ENCODE measurements at places on chromosomes 13 and 19.

DNA sequence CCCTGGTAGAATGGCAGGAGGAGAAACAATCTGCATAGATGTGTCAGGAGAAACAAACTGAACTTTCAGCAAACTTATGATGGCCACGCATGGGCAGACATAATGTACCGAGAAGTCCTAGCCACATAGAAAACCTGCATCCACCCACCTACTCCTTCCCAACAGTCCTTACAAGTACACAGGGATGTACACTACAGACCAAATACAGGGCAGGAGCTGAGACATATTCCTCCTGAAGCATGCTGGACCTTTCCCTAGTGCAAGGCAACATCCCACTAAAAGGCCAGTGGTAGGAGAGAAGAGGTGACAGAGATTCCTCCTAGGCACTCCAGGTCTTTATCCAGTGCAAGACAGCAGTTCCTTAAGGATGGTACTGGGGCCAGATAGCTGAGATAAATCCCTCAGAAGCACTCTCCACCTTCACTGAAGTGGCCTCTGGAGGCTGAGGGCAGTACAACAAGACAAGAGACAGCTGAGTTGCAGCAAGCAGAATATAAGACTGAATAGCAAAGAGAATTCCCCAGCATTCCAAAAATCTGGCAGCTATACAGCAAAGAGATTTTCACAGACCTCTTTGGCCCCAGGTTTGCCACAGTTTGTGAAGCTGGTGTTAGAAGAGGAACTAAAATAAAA is 18.3 kb downstream of the VWA8 start:
- DNase-seq = peak; percentile 11

- no peak for DNase-seq
These were observed 14.3 kb downstream of the DNMT1 start for GRCh38 chr19:10180459-10180858.

DNA sequence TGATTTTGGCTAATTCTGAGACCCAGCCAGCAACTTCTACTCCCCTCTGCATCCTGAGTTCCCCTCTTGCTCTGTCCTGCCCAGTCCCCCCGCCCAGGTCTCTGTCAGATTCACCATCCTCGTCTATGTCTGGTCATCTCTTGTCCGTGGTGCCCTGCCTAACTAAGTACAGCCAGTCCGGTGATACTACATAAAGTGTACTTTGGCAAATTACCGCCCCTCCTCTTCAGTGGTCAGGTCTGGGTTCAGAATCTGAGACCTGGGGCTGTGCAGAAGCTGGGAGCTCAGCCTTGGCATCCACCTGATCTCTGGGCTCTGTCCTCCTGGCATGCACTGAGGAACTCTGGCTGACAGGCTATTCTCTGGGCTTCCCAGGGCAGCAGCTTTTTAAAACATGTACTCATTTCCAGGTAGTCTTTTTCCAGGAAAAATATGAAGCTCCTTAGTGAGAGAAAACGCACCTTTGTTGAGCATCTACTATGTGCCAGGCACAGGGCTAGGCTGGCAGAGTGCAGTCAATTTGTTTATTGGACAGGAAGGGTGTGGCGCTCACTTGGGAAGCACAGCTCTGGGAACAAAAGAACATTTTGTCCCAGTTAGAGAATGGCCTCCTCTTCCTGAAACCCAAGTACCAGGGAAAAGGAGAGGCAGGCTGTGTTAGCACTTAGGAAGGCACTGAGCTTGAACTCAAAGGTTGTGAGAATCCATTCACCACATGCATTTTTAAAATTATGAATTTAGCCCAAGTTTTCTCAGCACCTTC is 88.9 kb downstream of the TSHZ3 start:
- no peak for DNase-seq

DNA sequence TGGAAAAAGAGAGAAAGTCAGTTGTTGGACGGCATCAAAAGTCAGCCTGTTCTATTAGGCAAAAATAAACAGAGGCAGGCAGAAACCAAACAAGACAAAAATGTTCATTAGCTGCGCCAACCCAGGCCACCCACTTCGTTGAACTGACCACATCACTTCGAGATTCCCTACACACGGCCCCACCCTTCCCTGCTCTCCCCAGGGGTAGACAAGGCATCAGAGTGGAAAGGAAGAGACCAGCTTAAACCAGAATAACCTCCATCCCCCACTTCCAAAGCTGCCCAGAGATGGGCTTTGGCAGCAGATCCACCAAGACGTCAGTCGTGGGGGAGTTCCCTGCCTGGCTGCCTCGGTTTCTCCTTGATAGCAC is 204.6 kb upstream of the TSHZ3 start:
- no peak for DNase-seq

- DNase-seq = no peak
These were observed 214.0 kb upstream of the SOX1 start for GRCh38 chr13:111852725-111853518.

DNA sequence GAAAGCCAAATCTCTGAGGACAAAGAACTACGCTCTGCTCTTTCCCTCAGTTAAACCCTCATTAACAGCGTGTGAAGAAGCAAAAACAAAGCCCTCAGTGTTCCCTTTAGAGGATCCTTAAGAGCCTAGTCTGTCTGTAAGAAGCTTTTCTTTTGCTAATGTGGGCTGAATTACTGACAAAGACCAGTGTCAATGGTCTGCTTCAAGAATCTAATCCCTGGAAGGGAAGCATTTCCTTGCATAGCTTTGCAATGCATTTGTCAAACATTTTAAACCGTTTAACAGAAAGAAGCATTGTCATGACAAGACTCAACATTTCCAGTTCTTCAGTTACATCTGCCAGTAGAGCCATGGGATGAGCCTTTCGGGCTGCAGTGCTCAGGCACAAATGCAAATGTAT is 64.9 kb downstream of the EDNRB start:
- DNase-seq = no peak

GRCh38 chr19:20858861-20859260 is 64.2 kb upstream of the ZNF85 start:
- no peak for DNase-seq

GRCh38 chr13:91978571-91978970 is 580.1 kb downstream of the GPC5 start:
- no peak for DNase-seq

GRCh38 chr19:49301165-49301865 is 23.7 kb downstream of the SLC6A16 start:
- peak; percentile 84 for DNase-seq

- no peak for DNase-seq
These were observed 1.4 kb downstream of the MATK start for GRCh38 chr19:3784607-3785450.

DNA sequence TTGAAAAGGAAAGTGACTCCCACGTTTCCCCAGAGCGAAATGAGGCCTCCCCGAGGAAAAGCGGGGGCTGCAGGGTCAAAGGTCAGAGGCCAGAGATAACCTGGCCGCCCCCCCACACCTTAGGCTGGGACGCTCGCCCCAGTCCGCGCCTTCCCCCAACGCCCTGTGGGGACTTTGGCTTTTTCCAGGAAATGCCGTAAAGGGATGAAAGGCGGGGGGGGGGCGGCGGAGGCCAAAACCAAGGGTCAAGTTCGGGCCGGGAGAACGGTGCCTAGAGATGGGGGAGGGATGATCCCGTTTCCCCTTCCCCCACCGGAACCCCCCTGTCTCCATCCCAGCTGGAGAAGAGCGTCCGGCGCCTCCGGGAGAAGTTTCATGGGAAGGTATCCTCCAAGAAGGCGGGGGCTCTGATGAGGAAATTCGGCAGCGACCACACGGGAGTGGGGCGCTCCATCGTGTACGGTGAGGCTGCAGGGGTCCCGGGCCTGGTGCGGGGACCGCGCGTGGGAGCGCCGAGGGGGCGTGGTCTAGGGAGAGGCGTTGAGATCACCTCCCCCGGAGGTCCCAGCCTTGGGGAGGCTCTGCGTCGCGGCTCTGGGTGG is 575 bp downstream of the SHFL start:
- peak; percentile 32 for DNase-seq

DNA sequence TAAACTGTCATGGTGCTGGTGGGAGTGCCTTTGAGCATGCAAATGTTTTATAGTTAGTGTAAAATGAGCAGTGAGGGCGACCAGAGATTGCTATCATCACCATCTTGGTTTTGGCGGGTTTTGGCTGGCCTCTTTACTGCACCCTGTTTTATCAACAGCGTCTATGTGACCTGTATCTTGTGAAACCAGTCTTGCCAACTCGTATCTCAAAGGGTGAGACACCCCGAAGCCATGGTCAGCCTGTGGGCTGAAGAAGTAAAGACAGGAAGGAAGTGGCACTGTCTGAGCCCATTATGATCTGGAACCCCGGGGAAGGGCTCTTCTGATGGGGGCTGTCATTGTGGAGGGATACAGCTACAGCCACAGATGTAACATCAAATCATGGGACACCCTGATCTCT is 81.5 kb upstream of the FAM216B start:
- no peak for DNase-seq

- DNase-seq = no peak
These were observed 995 bp upstream of the MKNK2 start for GRCh38 chr19:2051773-2052704.

DNA sequence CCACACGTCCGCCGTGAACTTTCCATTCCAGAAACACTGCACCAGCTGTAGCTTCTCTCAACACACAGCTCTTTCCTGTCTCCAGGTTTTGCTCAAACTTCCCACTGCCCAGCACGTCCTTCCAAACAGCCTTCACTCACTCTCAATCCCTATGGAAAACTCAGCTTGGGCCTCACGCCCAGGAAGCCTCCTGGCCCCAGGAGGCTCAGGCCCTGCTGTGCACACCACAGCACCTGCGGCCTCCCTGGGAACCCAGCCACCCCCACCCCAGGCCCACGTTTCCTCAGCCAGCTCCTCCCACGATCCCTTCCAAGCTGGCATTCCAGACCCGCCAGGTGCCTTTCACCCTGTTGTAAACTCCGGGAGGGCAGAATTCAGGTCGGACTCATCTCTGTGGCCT is 35.2 kb downstream of the C13orf46 start:
- DNase-seq = no peak

DNA sequence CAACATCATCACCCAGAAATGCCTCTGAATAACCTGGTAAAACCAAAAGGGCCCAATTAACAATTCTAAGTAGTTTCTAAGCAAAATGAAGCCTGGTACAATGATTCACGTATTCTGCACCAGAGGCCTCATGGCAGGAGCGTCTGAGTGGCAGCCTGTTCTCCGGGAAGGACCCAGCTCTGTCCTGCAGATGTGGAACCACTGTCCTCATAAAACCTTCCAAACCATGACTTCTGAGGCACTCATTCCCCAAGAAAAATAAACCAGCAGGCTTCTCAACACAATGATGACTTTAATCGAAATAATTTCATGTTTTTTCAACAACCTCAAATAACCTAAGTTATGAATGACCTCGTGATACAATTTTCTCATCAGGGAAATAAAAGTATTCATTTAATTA is 89.9 kb downstream of the STK24 start:
- no peak for DNase-seq

All from erythroblast (primary cell).